Stimulated activated CD4-positive, alpha-beta T cell treated with anti-CD3 and anti-CD28 coated beads, Interleukin-15, amount 100 ng/mL, for 1 hour (primary cell): ENCODE measurements at places on chromosomes 7 and 10.

DNA sequence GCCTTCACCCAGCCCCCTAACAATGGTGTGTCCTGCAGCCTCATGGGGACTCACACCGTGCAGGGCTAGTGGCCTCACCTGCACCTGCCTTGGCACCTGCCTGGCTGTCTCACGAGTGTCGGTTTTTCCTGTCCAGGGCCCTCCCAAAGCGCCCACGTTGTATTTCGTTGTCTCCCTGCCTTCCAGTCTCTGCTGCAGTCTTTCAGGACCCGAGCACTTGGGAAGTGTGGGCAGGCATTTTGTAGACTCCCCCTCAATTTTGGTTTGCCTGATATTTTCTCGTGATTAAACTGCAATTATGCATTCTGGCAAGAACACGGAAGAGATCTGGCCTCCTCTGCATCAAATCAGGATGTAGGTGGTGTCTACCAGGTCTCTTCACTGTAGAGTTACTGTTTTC, 17.9 kb downstream of the BNIP3 start:
- DNase-seq = no peak

DNA sequence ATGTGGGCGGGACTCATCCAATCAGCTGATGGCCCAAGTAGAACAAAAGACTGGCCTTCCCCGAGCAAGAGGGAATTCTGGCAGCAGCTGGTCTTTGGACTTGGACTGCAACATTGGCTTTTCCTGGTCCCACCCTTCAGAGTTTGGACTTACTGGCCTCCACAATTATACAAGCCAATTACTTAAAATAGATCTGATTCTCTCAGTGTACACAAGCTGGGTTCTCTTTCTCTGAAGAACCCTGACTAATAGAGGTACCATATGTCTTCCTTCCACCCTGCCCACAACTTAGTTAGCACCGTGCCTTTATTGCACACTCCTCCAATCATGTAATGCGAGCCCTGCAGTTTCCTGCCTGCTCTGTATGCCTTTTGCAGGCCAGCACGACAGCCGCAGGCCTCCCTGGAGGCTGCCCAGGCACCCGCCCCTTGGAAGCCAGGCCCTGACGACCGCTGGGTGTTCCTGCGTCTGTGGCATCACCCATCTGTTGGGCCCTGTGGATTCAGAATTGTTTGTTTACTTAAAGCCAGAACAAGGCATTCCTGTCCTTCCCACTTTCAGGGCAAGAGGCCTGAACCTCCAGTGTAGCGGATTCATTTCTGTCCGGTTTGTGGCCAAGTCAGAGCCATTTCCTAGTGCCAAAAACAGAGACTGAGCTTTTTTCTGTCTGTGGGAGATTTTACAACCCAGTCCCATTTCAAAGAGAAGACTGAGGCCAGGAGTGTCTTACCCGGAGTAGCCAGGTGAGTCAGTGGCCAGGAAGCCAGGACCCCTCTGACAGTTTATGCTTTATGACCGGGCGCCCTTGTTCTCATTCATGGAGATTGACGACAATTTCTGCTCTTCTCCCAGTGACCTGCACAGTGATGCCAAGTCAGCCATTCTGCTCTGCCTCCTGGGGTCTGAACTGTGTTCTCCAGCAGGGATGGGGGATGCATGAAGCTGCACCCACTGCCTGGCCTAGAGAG, 968 bp upstream of the INMT start:
- DNase-seq = no peak

GRCh38 chr7:116626886-116627285, 45.1 kb upstream of the MET start:
- DNase-seq = no peak

- no peak for DNase-seq
Observed at GRCh38 chr7:106178593-106179134, 66.6 kb upstream of the SYPL1 start.
